ENCODE measurements at places on chromosomes 5 and 9.

DNA sequence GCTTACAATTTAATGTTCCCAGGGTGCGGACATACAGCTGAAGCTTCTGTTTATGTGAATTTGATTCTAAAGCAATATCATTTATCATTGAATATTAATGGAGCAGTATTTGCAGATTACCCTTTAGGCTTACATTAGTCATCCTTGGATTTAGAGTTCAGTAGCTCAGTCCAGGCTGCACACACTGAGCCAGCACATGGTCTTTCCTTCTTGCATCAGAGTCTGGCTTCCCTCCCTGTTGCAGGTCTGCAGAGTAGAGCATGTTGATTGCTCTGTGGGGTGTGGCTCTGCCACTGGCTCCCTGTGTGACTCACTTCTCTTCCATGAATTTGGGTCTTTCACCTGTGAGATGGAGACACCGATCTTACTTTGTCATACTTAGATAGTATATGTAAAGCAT, 36.8 kb downstream of the NSG2 start:
- DNase-seq = no peak

- DNase-seq = peak; percentile 25
Observed at GRCh38 chr9:129258823-129259301, 80.8 kb upstream of the IER5L start.

- no peak for DNase-seq
Observed at GRCh38 chr9:122265149-122265915, 650 bp downstream of the MRRF start.

DNA sequence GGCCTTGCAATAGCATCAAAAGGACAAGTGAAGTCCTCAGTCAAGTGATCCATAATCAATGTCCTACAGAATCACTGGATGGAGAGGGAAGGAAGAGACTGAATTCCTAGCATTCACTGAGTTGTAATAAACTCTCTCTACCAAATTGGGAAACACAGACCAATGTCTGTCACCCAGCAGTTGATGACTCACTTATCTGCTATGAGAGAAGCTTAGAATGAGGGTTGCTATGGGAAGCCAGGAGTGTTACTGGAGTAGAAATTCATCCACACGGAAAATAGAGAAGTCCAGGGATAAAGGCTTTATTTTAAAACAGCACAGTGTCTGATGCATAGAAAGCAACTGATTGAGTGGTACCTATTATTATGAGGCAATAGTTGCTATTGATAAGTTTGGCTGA, 407.4 kb downstream of the BRINP1 start:
- DNase-seq = no peak

DNA sequence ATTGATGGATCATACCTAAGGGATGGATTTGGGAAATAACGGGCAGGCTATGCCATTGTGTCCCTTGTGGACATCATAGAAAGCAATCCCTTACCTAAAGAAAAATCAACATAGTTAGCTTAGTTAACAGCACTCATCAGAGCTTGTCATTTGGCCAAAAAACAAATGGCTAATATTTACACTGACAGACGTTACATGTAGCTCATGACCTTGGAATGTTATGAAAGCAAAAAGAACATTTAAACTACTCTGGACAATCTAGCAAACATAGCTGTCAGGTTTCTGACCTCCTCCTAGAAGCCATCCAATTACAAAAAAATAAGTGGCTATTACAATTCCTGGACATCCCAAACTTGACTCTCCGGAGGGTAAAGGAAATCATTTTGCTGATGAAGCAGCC, 23.8 kb downstream of the TMEM232 start:
- DNase-seq = no peak

GRCh38 chr5:66891184-66891925, 295.2 kb downstream of the MAST4 start:
- no peak for DNase-seq

Data from CD4-positive, alpha-beta T cell treated with Interleukin-17A for 4 hours (primary cell).